HEK293T (cell line): ENCODE measurements at places on chromosomes 3 and 15.

DNA sequence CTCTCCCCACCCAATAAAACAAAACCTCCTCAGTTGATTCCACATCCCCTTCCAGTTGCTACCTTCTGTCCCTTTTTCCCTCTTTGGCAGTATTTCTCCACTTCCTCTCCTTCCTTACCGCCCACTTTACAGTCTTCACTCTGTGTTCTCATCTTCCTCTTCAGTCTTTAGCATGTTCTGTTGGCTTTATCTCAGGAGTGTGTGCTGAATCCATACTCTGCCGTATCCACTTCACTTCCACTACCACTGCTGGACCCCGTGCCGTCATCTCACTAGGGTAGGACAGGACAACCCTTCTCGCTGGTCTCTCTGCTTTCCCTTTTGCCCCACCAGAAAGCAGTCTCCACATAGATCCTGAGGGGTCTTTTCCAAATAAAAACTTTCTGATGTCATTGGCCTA is 74.3 kb downstream of the FNDC3B start:
- DNase-seq: no peak

DNA sequence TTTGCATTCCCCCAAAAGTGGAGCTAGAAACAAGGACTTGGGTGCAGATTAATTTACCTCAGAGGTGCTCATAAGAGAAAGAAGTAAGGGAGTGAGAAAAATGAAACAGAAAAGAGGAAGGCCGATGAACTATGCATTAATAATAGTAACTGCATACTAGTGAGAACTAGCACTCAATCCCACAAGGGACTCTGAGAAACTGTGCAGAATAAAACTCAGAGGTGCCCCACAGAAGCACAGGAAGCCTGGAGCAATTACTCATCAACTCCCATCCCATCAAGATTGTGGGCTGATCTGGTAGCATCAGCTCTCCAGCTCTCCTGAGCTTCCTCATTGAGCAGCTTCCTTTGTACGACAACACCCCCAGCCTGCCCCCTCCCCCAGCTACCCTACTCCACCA is 50.8 kb downstream of the CLDN18 start:
- no peak for DNase-seq

- DNase-seq: no peak
Observed at GRCh38 chr15:78695854-78696253, 54.8 kb upstream of the CHRNB4 start.

- DNase-seq: no peak
Observed at GRCh38 chr3:143784446-143784845, 63.8 kb downstream of the SLC9A9 start.

- DNase-seq: no peak
Observed at GRCh38 chr3:112980080-112980479, 5.2 kb upstream of the CD200R1 start.

- DNase-seq: no peak
Observed at GRCh38 chr3:53749448-53749847, 96.8 kb downstream of the CHDH start.

GRCh38 chr3:150703299-150703755 is 393 bp downstream of the ERICH6 start:
- DNase-seq: no peak

DNA sequence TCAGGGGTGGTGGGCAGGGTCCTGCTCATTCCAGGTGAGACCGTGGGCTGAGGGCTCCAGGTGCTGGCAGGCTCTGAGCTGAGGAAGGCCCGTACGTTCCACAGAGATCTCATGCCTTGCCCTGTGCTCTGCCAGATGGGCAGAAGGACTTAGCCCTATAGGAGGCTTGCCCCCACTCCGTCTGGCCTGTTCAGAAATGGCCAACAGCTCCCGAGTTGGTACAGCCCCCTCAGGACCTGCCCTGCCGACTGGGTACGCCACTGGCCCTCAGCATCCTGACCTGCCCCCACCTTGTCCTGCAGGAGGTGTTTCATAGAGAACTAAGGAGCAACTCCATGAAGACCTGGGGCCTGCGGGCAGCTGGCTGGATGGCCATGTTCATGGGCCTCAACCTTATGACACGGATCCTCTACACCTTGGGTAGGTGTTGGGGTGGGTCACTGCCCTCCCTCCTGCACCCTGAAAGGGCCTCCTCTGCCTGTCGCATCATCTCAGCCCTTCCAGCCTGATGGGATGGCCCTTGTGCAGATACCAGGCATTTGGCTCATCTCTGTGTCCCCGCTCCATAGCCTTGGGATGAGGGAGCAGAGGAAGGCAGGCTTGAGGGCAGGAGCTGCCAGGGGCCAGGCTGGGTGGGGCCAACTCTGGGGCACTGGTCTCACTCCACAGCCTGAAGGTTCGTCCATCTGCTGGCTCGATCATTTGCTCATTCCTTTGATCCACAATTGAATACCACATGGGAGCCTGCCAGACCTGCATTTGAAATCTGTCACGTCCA is 14.2 kb downstream of the TMEM43 start:
- DNase-seq: no peak

DNA sequence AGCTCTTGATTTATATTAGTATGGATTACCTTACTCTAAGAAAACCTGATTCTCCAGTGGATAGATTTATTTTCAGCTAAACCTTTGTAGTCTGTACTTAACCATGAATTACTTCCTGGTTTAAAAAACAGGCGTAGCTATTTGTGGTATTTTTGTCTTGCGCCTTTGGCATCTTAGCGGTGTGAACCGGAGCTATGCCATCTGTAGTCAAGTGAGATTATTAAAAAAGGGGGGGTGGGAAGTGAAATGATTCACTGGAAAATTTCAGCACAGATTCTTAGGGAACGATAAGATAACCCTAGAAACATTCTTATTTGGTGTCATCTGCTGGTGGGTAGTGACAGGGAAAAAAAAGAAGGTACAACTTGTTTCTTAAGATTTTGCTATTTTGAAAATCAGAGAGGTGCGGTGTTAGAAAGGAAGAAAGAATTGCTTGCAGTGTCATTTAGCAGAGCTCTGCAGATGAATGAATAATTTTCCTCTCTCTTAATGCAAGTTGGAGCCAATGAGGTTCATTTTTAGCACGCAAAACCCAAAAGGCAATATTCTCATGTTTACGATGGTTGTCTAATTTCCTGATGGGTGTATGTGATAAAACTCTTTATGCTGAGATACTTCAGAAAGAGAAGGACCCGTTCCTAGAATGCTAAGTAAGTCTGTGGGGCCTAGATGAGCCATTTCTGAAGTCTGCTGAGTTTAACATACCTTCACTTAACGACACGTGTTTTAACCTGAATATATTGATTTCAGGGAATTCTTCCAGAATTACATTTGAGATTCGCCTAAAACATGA is 44.0 kb downstream of the PSMD6 start:
- DNase-seq: no peak

GRCh38 chr3:20424086-20424485 is 238.1 kb upstream of the SGO1 start:
- no peak for DNase-seq

GRCh38 chr3:194246709-194247349 is 104.3 kb downstream of the CPN2 start:
- DNase-seq: no peak

DNA sequence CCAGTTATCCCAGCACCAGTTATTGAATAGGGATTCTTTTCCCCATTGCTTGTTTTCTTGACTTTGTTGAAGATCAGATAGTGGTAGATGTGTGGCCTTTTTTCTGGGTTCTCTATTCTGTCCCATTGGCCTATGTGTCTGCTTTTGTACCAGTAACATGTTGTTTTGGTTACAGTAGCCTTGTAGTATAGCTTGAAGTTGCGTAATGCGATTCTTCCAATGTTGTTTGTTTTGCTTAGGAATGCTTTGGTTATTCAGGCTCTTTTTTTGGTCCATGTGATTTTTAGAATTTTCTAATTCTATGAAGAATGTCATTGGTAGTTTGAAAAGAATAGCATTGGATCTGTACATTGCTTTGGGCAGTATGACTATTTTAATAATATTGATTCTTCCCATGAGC is 94.3 kb upstream of the CHMP2B start:
- no peak for DNase-seq

DNA sequence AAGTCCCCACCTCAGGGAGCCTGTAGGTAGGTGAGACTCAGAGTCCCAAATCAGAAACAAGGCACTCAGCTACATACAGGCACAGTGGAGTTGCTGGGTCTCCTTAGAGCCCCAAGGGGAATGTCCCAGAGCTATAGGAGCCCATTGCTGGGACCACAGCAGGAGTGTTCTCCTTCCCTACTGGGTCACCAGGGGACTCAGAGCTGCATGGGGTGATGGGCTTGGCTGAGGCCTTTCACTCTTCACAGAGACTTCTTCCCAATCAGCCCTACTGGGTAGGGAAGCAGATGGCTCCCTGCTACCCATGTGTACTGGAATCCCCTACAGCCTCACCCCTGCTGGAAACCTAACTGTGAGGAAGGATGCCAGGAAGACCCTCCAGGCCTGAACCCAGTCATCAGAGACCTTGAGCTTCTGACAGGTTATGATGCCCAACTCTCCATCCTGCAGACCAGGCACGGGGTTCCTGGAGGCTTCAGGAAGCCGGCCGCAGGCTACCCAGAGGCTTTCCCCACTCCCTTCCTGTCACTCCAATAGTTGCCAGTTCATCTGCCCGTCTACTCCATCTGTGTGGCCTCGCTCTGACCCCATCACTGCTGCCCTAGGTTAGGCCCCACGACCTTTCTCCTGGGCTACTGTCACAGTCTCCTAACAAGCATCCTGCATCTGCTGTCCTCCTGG is 24.0 kb downstream of the RASGRF1 start:
- no peak for DNase-seq

- DNase-seq: no peak
Observed at GRCh38 chr3:8154617-8155016, 347.0 kb upstream of the LMCD1 start.

DNA sequence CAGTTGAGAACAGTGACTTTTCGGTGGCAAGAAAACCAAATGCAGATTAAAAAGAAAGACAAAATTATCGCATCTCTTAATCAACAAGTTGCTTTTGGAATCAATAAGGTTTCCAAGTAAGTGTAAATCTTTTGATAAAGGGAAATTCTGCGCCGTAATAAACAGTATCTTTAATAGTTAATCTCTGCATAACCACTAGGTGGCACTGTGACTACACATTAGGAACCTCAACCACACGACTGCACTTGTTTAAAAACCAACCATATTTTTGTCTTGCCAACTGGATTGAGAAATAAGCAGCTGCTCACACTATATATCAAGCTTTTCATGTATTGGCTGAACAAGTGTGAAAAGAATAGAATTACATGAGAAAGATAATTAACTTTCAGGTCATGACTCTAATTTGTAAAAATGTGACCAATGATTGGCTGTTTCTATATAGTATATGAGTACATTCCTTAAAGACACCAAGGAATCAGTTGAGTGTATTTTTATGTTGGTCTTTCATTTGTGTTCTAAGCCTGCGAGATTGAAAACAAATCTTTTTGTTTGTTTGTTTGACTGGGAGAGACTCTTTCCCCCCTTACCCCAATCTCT is 72.7 kb downstream of the DZIP3 start:
- peak; percentile 66 for DNase-seq

- no peak for DNase-seq
Observed at GRCh38 chr3:129690963-129691362, 84.5 kb upstream of the PLXND1 start.
